Suppressor macrophage (primary cell): ENCODE measurements at places on chromosomes 7 and 10.
A peak's percentile ranks its signal among the peaks of the same experiment; 100 is the strongest.

DNA sequence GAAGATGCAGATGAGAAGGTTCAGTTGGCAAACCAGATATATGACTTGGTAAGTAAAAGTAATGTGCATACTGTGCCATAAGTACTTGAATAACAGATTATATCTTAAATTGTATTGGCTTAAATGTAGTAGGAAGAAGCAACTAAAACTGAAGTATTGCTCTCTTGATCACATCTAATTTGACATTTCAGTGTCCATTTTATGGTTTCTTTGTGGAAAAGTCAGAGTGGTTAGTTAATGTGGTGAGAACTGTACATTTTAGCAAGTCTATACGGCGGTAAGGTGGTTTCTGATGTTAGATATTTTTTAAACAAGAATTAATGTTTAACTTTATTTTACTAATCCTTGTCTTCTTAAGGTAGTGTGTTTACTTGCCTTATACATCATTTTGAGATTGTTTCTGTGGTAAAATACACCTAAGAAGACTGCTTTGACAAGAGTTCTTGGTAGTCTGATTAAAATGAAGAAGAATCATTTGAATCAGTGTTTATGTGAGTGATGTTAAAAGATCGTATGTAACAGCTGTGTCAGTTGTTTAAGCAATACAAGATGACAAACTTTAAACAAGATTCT, 5.1 kb downstream of the ING3 start:
- DNase-seq = no peak

- DNase-seq = no peak
Observed at GRCh38 chr7:146388928-146389327, 272.3 kb downstream of the CNTNAP2 start.

GRCh38 chr10:75287697-75288096, 51.9 kb upstream of the COMTD1 start:
- no peak for DNase-seq

GRCh38 chr10:48608279-48608681, 3.4 kb upstream of the ARHGAP22 start:
- DNase-seq = peak; percentile 55

- peak; percentile 24 for DNase-seq
Observed at GRCh38 chr10:28796606-28797512, 119.5 kb downstream of the BAMBI start.

GRCh38 chr10:69742928-69743602, 58.6 kb upstream of the COL13A1 start:
- peak; percentile 54 for DNase-seq

DNA sequence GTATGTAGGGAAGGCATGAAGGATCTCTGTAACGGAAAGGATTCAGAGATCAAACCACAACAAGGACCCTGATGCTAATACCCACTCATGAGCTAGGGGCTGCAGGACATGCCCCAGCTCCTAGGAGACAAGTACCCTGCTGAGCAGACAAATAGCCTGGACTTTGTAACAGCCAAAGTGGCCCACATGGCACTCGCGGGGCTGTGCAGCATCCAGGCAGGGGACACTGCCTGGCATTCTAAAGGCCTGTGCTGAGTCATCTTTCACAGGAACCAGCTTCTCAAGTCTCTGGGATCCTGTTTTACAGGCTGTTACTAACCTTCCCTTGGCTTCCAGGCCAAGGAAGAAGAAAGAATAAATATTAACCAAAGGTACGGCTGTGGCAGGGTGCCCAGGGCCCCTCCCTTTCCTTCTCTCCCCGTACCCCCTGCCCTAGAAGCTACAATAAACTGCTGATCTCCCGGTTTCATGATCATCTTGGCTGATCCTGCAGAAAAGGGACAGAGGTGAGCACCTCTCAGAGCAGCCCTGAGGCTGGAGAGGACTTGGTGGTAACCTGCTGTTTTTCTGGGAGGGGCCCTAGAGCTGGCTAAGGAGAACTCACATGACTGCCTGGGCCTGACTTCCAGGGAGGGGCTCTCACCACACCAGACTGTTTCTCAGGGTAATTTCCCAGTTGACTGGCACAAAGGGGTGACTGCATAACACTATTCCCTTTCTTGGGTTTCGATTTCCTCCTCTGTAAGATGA, 4.2 kb upstream of the RPEL1 start:
- peak; percentile 83 for DNase-seq

DNA sequence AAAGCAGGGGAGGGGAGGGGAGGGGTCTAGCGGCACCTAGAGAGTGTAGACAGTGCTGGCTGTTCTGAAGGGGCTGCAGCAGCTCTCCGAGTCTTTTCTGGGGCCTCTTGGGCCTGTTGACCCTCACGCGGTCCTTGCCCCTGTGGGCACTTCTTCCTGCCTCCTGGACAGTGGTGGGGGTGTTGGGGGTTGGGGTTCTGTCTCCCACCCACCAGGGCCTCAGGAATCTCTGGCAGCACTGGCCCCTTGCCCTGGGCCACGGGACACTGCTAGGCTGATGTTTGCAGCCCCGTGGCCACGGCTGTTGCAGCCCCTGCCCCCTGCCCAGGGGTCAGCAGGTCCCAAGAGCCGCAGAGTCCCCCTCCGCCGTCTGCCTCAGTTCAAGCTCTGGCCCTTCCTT, 68.9 kb upstream of the INPP5A start:
- DNase-seq = no peak

GRCh38 chr7:55512635-55513191, 59.6 kb downstream of the VOPP1 start:
- DNase-seq = no peak

- peak; percentile 23 for DNase-seq
Observed at GRCh38 chr7:115023219-115023618, 101.3 kb downstream of the MDFIC start.

DNA sequence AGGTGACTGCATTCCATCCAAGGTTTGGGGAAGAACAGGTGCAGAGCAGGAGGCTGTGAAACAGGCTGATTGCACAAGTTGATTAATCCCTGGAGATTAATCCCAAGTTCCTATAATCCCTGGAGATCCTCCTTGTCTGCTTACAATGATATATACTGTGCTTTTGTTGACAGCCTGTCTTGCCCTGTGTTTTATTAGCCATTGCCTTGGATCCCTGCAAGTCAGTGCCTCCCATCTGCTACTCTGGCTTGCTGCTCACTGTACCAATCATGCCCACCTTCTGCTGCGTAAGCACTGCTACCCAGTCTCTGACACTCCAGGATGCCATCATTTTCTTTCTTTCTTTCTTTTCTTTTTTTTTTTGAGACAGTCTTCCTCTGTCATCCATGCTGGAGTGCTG, 65.4 kb downstream of the ANKRD61 start:
- DNase-seq = no peak

- DNase-seq = peak; percentile 31
Observed at GRCh38 chr10:104274762-104275721, 6.1 kb downstream of the GSTO2 start.

GRCh38 chr10:77377034-77377433, 260.6 kb downstream of the KCNMA1 start:
- no peak for DNase-seq

DNA sequence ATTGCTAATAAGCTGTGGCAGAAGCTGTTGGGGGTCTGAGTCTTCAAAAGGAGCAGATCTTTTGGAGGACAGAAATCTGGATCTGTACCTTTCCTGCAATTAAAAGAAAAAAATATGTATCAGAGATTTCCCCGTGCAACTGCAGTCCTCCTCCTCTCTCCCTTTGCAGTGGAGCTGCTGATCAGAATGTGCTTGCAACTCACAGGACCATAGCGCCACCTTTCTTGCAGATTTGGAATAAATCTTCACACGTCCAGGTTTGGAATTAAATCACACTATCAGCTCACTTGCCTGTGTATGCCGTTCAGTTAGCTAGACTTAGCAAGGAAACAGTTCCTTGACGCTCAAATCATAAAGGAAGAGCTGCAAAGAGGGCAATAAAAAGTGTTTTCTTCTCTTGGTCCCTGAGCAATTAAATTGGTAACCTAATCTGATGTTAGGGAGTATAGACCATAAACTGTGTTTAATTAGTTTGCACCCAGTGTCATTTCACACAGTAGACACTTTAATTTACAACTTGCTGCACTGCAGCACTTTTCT, 77.4 kb downstream of the PON1 start:
- DNase-seq = peak; percentile 64

GRCh38 chr7:100642534-100642907, 1.2 kb upstream of the TFR2 start:
- no peak for DNase-seq

DNA sequence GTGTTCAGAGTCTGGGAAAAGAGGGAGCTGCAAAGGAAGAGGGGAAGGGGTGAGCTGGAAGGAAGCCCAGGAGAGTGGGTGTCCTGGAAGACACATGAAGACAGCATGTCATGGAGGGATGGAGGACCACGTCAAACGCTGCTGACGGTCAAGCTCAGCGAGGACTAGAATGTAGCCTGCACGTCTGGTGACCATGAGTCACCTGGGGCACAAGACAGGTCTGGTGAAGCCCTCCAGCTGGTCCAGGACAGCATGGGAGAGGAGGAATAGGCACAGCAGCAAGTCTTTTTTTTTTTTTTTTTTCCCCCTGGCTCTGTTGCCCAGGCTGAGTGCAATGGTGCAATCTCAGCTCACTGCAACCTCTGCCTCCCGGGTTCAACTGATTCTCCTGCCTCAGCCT, 19.6 kb upstream of the AMZ1 start:
- DNase-seq = peak; percentile 46

- DNase-seq = peak; percentile 42
Observed at GRCh38 chr10:75696536-75696935, 265.1 kb downstream of the LRMDA start.

DNA sequence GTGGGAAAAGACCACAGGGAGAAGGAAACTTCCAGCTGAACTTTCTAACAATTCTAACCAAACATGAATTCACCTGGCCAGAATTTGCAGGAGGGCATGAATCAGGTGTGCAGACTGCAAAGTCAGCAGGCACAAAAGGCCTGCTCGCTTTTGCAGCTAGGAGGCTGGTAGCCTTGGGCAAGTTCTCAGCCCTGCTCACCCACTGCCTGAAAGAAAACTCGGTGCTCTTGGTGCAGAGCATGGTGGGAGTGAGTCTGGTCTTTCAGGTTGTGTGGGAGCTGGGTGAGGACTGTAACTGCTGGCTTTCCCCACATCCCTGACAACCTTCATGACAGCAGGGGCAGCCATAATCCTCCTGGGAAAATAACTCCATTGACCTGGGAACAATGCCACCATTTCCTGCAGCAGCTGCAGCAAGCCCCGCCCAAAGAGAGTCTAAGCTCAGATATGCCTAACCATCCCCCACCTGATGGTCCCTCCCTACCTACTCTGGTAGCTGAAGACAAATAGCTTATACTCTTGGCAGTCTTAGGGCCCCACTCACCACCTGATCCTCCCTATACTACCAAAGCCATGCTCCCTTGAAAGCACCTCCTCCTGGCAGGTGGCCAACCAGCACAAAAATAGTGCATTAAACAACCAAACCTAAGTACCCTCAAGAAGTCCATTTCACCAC, 31.6 kb downstream of the ZNF117 start:
- DNase-seq = no peak
